Spleen (tissue), 13 donors: ENCODE measurements at places on chromosomes 13 and 19. TPM values are rescaled to one million over a fixed set of nuclear protein-coding genes. Genes with fewer than 3 reads are reported as not detected.

DNA sequence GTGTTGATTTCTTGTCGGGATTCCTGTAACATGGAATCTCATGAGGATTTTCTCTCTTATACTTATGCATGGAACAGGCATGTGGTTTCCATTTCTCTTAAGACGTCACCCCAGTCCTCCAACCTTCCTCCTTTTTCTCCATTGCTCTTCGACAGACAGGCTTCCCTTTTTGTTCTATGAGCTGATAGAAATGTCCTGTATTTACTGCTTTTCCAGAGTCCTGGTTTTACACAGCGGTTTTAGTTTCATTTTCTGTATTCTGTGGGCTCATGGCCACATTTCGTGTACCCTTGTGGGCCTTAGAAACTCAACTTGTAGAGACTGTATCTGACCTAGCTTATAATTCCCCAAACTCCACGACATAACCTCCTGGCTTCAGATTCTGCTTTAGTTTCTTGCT is 113.1 kb downstream of the PAN3 start:
- H3K27me3 ChIP-seq = no peaks in the 10 kb centered on the region
- no peak for DNase-seq
- H3K27ac ChIP-seq = no peak overlapping the region
- no peak overlapping the region for H3K4me3 ChIP-seq
- H3K36me3 ChIP-seq = no peaks in the 10 kb centered on the region

The COQ8B gene
- total RNA-seq = 40.2 TPM

- H3K36me3 ChIP-seq = no peaks in the 10 kb centered on the region
- no peaks in the 10 kb centered on the region for H3K27me3 ChIP-seq
- no peak overlapping the region for H3K27ac ChIP-seq
- peaks cover 7% of the 10 kb centered on the region for H3K4me1 ChIP-seq
- no peak overlapping the region for H3K4me3 ChIP-seq
Observed at GRCh38 chr13:48291730-48292129, 11.8 kb upstream of the RB1 start.

DNA sequence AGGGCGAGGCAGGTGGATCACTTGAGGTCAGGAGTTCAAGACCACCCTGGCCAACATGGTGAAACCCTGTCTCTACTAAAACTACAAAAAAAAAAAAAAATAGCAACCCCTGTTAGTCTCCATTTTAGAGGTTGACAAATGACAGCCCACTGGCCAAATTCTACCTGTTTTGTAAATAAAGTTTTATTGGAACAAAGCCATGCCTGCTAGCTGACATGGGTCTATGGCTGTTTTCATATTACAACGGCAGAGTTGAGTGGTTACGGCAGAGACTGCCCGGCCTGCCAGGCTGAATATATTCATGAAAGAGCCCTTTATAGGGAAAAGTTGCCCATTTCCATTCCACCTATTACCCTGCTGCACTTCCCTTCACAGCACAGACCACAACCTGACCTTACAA is 103.3 kb downstream of the ZNF557 start:
- no peak overlapping the region for H3K4me3 ChIP-seq
- DNase-seq = no peak
- no peaks in the 10 kb centered on the region for H3K27me3 ChIP-seq
- H3K4me1 ChIP-seq = no peaks in the 10 kb centered on the region
- no peak overlapping the region for H3K27ac ChIP-seq

DNA sequence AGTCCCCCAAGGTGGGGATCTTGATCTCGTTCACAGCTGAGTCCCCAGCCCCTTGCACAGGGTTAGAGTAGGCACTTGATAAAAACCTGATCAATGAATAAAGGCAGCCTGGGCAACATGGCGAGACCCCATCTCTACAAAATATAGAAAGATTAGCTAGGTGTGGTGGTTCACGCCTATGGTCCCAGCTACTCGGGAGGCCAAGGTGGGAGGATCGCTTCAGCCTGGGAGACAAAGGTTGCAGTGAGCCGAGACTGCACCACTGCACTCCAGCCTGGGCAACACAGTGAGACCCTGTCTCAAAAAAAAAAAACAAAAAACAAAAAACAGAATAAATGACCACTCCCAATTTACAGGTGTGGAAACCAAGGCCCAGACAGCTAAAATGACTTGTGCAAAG is 4.8 kb downstream of the YIF1B start:
- peaks cover 26% of the 10 kb centered on the region for H3K36me3 ChIP-seq
- H3K4me3 ChIP-seq = no peak overlapping the region
- no peaks in the 10 kb centered on the region for H3K27me3 ChIP-seq

The CAPN12 gene
- 9.7 TPM for total RNA-seq
